Thyroid gland (tissue), 4 donors: ENCODE measurements at places on chromosomes 5 and 9. TPM values are rescaled to one million over a fixed set of nuclear protein-coding genes. Genes with fewer than 3 reads are reported as not detected.

DNA sequence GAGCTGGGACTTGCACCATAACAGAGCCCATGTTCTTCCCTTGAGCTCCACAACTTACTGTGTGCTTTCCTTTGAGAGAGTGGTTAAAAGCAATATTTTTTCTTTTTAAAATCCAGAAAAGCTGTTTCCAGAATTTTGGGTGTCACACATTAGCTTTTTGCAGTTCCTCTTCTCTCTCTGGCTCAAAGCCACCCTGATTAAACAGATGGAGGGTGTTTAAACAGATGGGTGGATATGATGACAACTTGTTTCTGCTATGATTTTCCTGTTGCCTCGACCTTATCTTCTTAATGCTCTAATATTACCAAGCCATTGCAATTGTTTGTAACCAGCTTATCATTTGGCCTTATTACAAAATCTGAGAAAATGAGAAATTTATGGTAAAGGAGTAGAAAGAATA, 22.9 kb upstream of the CFAP95 start:
- no peak overlapping the region for H3K27ac ChIP-seq
- DNase-seq, result no peak
- no peaks in the 10 kb centered on the region for H3K27me3 ChIP-seq
- H3K36me3 ChIP-seq, result no peaks in the 10 kb centered on the region
- H3K4me1 ChIP-seq, result no peaks in the 10 kb centered on the region
- no peak overlapping the region for H3K4me3 ChIP-seq

The FOXI1 gene
- not detected for total RNA-seq

- no peak overlapping the region for H3K27ac ChIP-seq
- no peaks in the 10 kb centered on the region for H3K4me1 ChIP-seq
- H3K36me3 ChIP-seq, result no peaks in the 10 kb centered on the region
- H3K4me3 ChIP-seq, result no peak overlapping the region
- no peaks in the 10 kb centered on the region for H3K27me3 ChIP-seq
- DNase-seq, result no peak
Measured at GRCh38 chr9:112530751-112531205, 44.2 kb downstream of the KIAA1958 start.

DNA sequence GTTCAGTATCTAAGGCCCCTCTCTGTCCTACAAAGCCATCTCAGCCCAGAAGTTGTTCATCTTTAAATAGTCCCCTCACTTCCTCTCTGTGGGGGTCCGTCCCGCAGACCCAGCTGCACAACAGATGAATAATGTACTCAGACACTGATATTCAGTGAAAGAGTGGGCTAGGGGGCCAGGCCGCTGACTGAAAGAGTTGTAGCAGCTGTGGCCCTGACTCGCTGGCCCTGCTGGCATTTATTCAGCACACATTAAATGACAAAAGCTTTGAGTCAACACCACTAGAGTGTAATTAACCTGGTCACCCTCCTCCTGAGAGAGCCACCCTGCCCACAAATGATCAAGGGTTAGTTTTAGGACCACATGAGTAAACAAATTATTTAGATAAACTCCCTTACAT, 76.3 kb downstream of the MED10 start:
- DNase-seq, result no peak
- no peak overlapping the region for H3K4me3 ChIP-seq
- no peaks in the 10 kb centered on the region for H3K4me1 ChIP-seq

The F12 gene
- 2.6 TPM for total RNA-seq

DNA sequence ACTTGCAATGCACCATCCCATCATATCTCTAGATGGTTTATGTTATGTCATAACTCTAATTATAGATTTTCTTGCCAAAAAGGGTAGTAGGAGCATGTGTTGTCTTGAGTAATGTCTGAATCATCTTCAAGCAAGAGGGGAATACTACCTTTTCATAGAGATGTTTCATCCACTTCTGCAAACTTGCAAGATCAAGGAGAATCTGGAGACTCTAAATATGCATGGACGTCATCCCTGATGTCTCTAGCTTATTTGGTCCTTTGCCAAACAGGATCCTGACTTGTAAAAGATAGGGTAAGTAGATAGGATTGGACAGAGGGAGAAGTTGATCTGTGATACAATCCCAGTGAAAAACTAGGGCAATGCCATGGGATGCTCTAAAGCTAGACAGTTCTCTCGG, 246.5 kb downstream of the DMRTA1 start:
- no peak overlapping the region for H3K4me3 ChIP-seq
- no peaks in the 10 kb centered on the region for H3K27me3 ChIP-seq
- H3K27ac ChIP-seq, result no peak overlapping the region

- no peaks in the 10 kb centered on the region for H3K4me1 ChIP-seq
- H3K36me3 ChIP-seq, result no peaks in the 10 kb centered on the region
- H3K27me3 ChIP-seq, result no peaks in the 10 kb centered on the region
- no peak for DNase-seq
Measured at GRCh38 chr9:124251605-124252378, 6.0 kb upstream of the NEK6 start.

DNA sequence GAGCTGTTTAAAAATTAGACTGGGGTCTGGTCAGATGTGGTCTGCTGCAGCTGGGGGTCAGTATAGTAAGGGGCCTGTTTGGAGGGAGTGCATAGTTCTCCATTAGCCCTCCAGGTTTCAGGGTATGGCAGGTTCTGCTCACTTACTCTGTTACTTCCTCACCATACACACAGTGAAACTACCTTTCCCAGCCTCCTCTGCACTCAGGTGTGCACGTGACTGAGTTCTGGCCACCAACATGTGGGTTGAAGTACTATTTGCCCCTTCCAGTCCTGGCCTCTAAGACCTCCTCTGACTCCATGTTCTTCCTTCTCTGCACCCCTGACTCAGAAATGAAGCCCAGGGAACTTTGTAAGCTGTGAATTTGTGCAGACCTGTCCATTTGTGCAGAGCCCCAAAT, 190.5 kb upstream of the CLINT1 start:
- no peak for DNase-seq
- H3K4me3 ChIP-seq, result no peak overlapping the region
- H3K36me3 ChIP-seq, result no peaks in the 10 kb centered on the region
- no peaks in the 10 kb centered on the region for H3K4me1 ChIP-seq
- H3K27ac ChIP-seq, result no peak overlapping the region
- no peaks in the 10 kb centered on the region for H3K27me3 ChIP-seq

The GHR gene
- 10.9 TPM for total RNA-seq

DNA sequence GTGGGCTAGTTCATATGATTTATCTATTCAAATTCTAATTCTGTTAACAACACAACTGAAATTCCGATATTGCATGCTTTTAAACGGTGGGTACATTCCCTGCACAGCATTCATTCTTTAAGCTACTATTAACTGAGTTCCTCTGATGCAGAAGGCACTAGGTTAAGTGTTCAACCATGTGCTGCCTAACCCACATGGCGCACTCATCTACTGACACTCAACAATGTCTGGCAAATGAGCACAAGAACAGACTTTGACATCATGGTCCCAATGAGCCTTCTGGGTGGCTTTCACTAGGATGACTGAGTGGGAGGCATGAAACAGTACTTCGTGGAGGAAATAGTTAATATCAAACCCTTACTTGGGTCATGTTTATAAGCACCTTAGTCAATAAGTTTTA, 10.2 kb downstream of the NREP start:
- no peaks in the 10 kb centered on the region for H3K36me3 ChIP-seq
- H3K4me1 ChIP-seq, result peaks cover 24% of the 10 kb centered on the region
- H3K27me3 ChIP-seq, result no peaks in the 10 kb centered on the region

- no peak for DNase-seq
- no peaks in the 10 kb centered on the region for H3K4me1 ChIP-seq
- no peak overlapping the region for H3K4me3 ChIP-seq
- H3K27me3 ChIP-seq, result no peaks in the 10 kb centered on the region
Measured at GRCh38 chr9:95791286-95791685, 84.2 kb upstream of the ERCC6L2 start.

GRCh38 chr5:76029739-76030138, 53.4 kb upstream of the SV2C start:
- no peak for DNase-seq
- H3K27ac ChIP-seq, result no peak overlapping the region
- H3K36me3 ChIP-seq, result no peaks in the 10 kb centered on the region

DNA sequence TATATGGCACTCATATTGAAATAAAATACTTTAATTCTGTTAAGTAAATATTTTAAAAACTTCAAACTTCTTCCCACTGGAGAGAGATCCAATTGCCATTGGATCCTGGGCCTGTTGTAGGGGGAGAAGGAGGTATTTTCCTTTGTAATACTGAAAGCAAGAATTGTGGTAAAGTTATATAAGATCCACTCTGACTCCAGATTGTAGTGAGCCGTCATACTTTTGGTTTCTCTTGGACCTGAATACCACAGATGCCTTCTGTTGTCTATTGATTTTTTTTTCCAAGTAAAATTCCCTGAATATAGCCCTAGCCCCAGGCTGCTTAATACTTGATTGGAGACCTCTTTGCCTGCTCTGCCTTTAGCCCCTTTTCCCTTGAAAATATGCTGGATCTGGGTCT, 86.9 kb downstream of the ATG10 start:
- no peak for DNase-seq
- H3K27me3 ChIP-seq, result no peaks in the 10 kb centered on the region
- H3K4me3 ChIP-seq, result no peak overlapping the region

DNA sequence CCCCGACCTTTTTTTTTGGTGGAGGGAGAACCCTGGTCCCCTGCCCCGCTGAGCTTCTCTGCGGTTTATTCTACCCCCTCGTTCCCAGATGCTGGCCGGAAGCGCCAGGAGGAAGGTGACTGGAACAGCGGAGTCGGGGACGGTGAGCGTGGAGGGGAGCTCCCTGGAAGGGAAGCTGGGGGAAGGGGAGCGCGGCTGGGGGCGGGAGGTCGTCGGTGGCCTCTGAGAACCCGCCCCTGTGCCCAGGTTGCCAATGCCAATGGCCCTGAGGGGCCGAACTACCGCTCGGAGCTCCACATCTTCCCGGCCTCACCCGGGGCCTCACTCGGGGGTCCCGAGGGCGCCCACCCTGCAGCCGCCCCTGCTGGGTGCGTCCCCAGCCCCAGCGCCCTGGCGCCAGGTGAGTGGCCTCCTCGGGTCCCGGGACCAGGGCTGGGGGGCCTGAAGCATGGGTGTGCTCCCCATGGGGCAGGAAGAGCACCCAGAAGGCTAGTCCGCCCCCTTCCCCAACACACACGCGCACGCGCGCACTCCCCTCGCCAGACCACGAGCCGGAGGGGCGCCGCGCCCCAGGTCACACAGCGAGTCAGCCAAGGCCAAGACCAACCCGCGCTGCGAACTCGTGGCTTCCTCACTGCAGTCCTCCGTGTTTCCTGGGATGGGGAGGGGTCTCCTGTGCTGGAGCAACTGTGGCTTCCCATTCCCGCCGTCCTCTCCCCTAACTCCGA, 10.6 kb downstream of the MYOZ3 start:
- H3K36me3 ChIP-seq, result no peaks in the 10 kb centered on the region
- peak overlapping the region; percentile 19 for H3K27ac ChIP-seq
- H3K4me1 ChIP-seq, result peaks cover 19% of the 10 kb centered on the region
- peak overlapping the region; percentile 28 for H3K4me3 ChIP-seq

- H3K4me3 ChIP-seq, result no peak overlapping the region
- DNase-seq, result no peak
- no peak overlapping the region for H3K27ac ChIP-seq
- H3K27me3 ChIP-seq, result peaks cover 56% of the 10 kb centered on the region
- H3K4me1 ChIP-seq, result no peaks in the 10 kb centered on the region
Measured at GRCh38 chr5:154487541-154487940, 9.5 kb upstream of the HAND1 start.

- DNase-seq, result peak; percentile 65
- H3K27ac ChIP-seq, result peak overlapping the region; percentile 24
- H3K4me3 ChIP-seq, result no peak overlapping the region
- no peaks in the 10 kb centered on the region for H3K36me3 ChIP-seq
Measured at GRCh38 chr5:9927106-9927505, 297.0 kb upstream of the TAS2R1 start.

GRCh38 chr5:143011585-143011984, 241.4 kb downstream of the ARHGAP26 start:
- no peak overlapping the region for H3K27ac ChIP-seq
- no peaks in the 10 kb centered on the region for H3K36me3 ChIP-seq
- no peak for DNase-seq
- H3K4me1 ChIP-seq, result peaks cover 8% of the 10 kb centered on the region
- H3K27me3 ChIP-seq, result no peaks in the 10 kb centered on the region

DNA sequence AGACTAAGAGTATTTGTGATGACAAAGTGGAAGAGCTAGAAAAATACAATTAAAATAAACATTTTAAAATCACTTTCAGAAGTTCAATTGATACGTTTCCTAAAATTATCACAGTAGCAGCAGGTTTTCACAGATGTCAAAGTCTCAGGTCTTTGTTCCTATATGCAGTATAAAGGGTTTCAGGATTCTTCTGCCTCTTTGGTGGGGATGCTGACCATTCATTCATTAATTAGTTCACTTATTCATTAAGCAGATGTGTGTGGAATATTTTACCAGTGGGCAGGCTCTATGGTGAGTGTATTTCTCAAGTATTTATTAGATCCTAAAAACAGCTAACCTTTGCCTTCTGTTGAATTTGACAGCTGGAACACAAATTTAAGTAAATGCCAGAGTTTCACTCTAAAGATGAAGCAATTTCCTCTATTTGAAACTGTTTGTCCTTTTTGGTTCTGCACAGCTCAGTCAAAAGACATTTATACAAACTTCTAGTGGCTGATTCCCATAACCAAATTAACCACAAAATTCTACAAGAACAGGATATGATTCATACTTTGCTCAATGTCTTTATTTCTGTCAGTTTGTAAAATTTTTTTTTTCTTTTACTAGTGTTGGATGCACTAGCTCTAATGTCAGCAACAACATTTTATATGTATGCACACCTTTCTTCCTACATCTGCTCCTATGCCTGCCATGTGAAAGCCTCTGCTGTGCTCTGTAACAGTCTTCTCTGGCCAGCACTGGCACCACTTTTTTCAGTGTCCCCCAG, 75.9 kb upstream of the PRR16 start:
- no peak overlapping the region for H3K4me3 ChIP-seq
- DNase-seq, result no peak
- no peaks in the 10 kb centered on the region for H3K36me3 ChIP-seq
- H3K27me3 ChIP-seq, result no peaks in the 10 kb centered on the region

The SPATA31C2 gene
- not detected for total RNA-seq

DNA sequence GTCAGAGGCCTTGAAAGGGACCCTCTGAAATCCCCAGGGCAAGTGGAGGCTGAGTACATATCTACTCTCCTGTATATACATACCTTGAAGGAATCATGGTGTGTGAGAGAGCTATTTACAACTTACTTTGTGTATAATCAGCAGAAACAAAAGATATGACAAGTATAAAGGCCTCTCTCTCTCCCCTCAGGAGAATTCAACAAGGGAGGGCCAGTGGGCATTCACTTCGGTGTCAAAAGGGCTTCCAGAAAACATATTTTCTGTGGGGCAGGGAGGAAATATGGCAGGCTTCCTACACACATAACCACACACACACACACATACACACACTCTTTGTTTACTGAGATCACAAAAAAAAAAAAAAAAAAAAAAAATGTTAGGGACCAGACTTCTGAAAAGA, 181.7 kb downstream of the BNC2 start:
- peak overlapping the region; percentile 15 for H3K27ac ChIP-seq
- H3K27me3 ChIP-seq, result no peaks in the 10 kb centered on the region
- no peak for DNase-seq
- peaks cover 31% of the 10 kb centered on the region for H3K4me1 ChIP-seq
- H3K36me3 ChIP-seq, result no peaks in the 10 kb centered on the region

The F2RL2 gene
- total RNA-seq, result 0.73 TPM
